HCT116 (cell line): ENCODE measurements at places on chromosomes 12 and 14. TPM values are rescaled to one million over a fixed set of nuclear protein-coding genes. Genes with fewer than 3 reads are reported as not detected.

PPP1CC gene
- 248 TPM for total RNA-seq

DTX3 gene
- 0.37 TPM for total RNA-seq

DNA sequence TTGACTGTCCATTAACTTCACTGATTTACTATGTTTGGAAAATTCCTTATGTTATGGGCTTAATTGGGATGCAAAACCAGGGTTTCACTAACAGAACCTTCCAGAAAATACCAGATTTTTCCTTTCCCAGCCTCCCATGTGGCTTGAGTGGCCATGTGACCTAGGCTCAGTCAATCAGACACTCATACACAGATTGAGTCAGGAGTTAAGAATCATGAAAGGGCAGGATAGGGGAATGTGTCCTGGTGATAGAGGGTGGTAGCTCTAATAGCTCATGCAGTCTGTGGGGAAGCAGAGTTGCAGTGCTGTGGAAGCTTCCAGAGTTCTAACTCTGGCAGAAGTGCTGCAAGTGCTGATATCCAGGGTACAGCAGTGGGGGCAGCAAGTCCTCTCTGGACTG lies 134.1 kb upstream of the IFNG-AS1 start:
- no peaks in the 10 kb centered on the region for H3K27me3 ChIP-seq
- no peaks in the 10 kb centered on the region for H3K4me1 ChIP-seq
- H3K36me3 ChIP-seq, result no peaks in the 10 kb centered on the region
- H3K4me3 ChIP-seq, result no peak overlapping the region

GRCh38 chr12:122117979-122118378 lies 39.4 kb downstream of the MLXIP start:
- no peaks in the 10 kb centered on the region for H3K36me3 ChIP-seq
- no peak for DNase-seq
- H3K4me3 ChIP-seq, result no peak overlapping the region
- H3K27me3 ChIP-seq, result no peaks in the 10 kb centered on the region
- peaks cover 38% of the 10 kb centered on the region for H3K4me1 ChIP-seq
- no peak overlapping the region for H3K27ac ChIP-seq

GRCh38 chr14:54881761-54882401 lies 20.7 kb downstream of the GCH1 start:
- H3K4me1 ChIP-seq, result no peaks in the 10 kb centered on the region; the same call in 1 of the 2 replicates
- no peak for DNase-seq
- H3K4me3 ChIP-seq, result no peak overlapping the region
- no peaks in the 10 kb centered on the region for H3K36me3 ChIP-seq
- H3K27me3 ChIP-seq, result no peaks in the 10 kb centered on the region

DNA sequence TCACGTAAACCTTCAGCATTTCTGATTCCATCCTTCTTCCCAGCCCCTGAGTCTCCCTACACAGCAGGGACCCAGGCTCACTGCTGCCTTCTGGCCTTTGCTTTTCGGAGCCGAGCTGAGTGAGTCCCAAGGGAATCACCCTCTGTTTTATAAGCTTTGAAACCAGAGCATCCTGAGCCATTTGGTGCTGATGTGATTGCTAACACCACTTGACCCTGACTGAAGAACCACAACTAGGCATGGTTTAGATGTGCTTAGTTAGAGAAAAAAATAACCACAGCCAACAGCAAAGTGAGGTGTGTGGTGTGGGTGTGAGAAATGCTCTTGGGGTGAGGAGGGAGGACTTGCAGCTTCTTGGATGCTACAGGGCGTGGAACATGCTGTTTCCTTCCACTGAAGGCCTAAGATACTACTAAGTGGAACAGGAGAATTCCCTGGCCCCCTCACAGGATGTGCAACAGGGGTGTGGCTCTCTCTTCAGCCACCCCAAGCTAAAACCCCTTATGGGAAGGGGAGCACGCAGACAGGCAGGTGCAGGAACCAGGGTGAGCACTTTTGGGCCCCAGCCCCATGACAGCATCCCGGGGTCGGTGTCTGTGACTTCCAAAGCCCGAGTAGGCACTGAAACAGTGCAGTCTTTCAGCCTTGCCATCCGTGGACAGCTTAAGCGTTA lies at the start of gene TC2N:
TC2N (minus strand) TSS at position 221 of the 673 bp plus-strand sequence. CDS start 53,767 bp downstream, outside the sequence.
- no peak for DNase-seq
- H3K4me1 ChIP-seq, result no peaks in the 10 kb centered on the region; the same call in 1 of the 2 replicates
- no peak within 1 kb of the TSS for H3K27ac ChIP-seq
- H3K36me3 ChIP-seq, result no peaks in the 10 kb centered on the region
- no peak within 1 kb of the TSS for H3K4me3 ChIP-seq
- H3K27me3 ChIP-seq, result no peaks in the 10 kb centered on the region
